Inflammatory macrophage (primary cell): ENCODE measurements at places on chromosomes 16 and 17.

- no peak for DNase-seq
Measured at GRCh38 chr16:27723711-27724481, 174.0 kb downstream of the KATNIP start.

DNA sequence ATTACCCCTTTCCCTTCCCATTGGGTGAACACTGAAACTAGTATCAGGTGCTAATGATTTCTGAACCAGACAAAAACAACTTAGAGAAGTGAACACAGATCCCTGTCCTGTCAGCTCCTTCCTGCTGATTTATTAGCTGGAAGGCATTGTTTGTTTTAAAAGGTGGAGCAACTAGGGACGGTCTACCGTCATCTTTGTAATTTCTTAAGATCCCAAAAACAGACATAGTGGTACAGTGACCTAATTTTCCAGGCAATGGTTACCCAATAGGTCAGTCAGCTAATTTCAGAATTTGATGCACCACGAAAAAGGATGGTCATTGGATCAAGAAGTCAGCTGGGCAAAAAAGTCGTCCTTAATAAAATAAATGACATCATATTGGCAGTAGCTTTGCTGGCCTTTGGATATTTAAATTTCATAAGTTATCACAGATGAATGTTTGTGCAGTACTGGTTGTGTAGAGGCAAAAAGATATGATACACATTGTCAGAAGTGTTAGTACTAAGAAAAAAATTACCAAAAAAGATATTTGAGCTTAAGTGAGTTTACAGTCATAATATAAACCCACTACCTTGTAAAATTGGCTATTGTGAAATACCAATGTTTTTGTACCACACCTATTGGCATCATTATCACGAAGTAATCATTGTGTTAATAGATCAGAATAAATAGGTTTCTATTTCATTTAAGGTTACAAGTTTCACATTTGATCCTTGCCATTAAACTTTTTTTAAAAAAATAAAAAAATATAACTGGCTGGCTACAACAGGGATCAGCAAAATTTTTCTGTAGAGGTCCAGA, 27.2 kb upstream of the KCNJ16 start:
- no peak for DNase-seq

- no peak for DNase-seq
Measured at GRCh38 chr17:81904600-81905423, 2.8 kb downstream of the NPB start.

DNA sequence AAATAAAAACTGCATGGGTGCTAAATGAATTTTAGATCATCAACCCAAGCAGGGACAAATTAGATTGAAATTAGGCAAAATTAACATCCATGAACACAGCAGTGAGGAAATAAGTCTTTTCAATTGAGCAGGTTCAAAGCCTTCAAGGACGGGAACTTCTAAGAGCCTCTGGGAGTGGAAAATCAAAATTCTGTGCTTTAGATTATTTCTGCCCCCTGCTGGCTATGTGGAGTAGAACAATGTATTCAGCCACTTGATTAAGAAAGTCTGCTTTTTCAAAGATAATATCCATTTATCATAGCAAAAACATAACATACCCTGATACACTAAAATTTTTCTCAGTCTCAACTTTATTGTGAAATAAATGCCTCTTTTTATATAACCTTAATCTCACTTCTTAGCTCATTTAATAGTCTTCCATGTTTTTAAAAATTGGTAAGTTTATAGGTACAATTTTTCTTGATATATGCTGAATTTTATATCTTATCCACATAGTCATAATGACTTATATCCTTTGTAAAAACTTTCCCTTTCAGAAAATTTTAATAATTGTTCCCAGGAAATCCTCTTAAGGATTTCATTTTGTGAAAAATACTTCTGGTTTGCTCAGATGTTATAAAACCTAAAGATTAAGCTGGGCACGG, 28.1 kb upstream of the NOL11 start:
- DNase-seq, result peak; percentile 80

GRCh38 chr16:50967827-50968612, 183.1 kb downstream of the SALL1 start:
- DNase-seq, result no peak

DNA sequence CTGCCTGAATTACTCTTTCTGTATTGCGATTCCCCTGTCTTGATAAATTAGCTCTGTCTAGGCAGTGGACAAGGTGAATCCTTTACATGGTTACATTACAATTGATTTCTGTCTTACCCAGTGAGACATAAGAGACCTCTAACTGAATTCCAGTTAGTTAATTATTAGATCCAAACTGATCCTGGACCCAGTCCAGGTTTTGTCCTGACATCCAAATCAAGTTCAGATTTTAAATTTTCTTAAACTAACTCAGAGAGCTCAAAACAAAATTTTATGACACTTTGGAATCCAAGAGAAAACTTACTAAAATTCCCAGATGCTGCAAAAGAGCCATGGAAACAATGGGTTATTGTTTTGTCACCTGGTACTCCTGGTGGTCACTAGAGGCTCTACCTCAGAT, 2166.6 kb downstream of the TP53TG3F start:
- DNase-seq, result no peak

DNA sequence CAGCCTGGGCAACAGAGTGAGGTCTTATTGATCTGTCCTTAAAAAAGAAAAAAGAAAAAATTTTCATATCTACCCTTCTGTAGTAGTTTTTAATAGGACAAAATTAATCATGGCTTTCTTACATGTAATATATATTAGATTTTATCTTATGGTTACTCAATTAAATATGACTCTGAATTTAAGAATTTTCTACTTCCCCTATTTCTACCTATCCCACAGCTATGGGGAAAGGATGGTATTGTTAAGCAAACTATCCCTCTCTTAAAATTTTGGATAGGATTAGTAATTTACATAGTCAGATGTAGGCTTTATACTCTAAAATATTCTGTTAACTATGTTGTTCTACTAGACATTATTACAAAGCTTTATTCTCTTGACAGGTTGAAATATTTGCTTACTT, 62.5 kb downstream of the NQO1 start:
- DNase-seq, result no peak

DNA sequence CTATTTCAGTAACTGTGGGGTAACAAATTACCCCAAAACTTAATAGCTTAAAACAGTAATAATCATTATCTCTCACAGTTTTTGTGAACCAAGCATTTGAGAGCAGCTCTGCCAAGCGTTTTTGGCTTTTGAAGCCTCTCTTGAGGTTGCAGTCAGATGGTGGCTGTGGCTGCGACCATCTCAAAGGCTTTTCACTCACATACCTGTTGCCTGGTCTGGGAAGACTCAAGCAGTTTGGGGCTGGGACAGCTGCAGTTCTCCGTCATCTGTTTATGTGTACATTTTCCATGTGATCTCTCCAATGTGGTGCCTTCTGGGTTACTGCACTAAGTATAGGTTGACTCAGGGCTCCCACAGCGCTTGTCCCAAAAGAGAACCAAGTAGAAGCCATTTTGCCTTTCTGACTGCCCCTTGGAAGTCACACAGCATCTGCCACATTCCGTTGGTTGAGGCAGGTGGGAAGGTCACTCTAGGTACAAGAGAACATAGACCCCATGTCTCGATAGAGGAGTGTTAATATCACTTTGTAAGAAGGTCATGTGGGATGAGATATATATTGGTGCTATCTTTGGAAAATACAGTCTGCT, 49.6 kb downstream of the LDHD start:
- no peak for DNase-seq

GRCh38 chr17:48176471-48176855, 68.9 kb downstream of the SNX11 start:
- DNase-seq, result no peak

GRCh38 chr17:55576996-55577586, 65.8 kb upstream of the SMIM36 start:
- DNase-seq, result peak; percentile 92

DNA sequence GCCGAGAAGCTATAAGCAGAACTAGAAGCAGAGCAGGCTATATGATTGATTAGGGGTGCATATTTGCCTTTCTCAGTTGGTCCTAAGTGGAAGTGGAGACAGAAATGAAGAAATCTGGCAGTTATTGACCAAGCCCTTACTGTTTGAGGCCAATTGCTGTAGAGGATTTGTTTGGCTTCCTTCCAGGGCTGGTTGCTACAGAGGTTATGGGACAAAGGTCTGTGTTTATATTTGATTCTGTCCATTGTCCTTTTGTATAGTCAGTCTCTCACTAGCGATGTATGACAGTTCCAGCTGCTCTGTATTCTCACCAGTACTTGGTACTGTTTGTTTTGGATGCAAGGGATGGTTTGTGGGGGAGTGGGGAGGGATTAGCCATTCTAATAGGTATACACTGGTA, 7.3 kb upstream of the ALOX15 start:
- peak; percentile 69 for DNase-seq

- DNase-seq, result no peak
Measured at GRCh38 chr16:82560805-82561325, 65.9 kb upstream of the CDH13 start.

DNA sequence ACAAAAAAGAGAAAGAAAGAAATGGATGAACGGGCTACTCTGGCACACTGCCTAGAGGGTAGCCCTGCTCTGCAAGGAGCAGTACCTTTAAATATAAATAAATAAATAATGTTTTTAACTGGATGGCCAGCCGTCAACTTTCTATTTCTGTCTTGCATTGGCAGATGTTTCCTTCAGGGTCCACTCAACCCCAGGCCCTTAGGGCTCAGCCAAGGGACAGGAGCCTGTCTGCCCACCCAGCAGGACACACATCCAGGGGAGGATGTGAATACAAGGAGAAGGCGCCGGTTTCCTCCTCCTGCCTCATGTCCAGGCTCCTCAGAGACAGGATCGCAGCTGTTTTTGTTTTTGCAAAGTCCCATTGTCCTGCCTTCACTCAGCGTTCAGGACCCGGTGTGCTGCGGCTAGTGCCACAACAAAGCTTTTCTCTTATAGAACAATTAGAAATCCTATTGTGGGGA, 22.6 kb downstream of the TTYH2 start:
- DNase-seq, result no peak
